ENCODE measurements at places on chromosomes 2 and 18.

GRCh38 chr18:7059276-7059675 lies 58.3 kb downstream of the LAMA1 start:
- no peak for DNase-seq

- no peak for DNase-seq
Observed at GRCh38 chr2:11732587-11732986, 13.8 kb upstream of the LPIN1 start.

GRCh38 chr18:6874315-6874714 lies 144.8 kb downstream of the ARHGAP28 start:
- DNase-seq: no peak

- no peak for DNase-seq
Observed at GRCh38 chr2:179525340-179525739, 260.7 kb upstream of the SESTD1 start.

DNA sequence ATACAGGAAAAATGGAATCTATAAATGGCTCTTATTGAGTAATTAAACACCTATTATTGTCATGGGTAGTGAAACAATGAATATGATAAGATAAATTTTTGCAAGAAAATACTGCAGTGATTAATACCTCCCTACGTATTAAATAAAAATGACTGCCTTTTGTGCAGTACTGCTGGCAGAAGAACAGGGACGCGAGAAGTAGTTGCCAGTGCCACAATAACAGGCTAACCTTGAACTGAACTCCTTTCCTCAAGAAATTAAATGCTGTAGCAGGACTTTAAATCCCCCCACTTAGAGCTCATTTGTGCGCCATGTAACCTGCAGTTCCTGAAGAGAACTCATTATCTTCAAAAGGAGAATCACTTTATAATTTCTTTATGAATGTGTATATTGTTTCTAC lies 24.6 kb downstream of the FIGN start:
- no peak for DNase-seq

DNA sequence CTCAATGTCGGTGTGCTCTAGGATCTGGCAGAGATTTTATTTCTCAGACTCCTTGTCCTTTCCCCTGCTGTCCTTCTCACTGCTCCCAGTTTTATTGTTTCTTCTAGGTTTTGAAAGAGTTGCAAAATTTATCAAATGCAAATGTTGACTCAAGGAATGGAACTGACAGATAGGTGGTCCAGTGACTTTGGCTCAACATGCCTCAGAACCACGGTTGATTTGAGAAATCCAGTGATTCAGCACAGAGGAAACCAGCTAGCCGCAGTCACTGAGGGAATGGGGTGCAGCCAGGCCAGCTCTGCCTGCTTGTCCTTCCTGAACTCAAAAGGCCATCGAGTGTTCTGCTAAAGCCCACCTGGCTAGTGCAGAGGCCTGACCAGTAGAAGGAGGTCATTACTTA lies 125.7 kb upstream of the LYPD6 start:
- DNase-seq: no peak

- DNase-seq: no peak
Observed at GRCh38 chr2:163610817-163611556, 124.8 kb downstream of the FIGN start.

DNA sequence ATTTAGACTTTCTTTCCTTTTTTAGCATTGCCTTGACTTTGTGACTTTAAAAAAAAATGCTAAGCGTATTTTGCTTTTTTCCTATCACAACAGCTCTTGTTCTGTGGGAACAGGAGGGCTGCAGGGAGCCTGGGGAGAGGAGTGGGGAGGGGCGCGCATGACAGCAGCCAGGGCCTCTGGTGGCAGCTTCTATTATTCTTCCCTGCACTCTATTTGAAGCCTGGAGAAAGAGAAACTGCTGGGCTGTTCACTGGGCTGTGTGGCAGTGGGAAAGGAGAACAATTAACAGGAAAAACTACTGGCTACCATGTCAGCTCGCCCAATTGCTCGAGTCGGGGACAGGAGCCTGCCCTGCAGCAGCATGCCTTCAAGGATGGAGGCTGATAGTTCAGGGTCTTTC lies 119.0 kb upstream of the ZBTB14 start:
- DNase-seq: no peak

GRCh38 chr2:106127282-106127771 lies 66.8 kb downstream of the UXS1 start:
- no peak for DNase-seq

DNA sequence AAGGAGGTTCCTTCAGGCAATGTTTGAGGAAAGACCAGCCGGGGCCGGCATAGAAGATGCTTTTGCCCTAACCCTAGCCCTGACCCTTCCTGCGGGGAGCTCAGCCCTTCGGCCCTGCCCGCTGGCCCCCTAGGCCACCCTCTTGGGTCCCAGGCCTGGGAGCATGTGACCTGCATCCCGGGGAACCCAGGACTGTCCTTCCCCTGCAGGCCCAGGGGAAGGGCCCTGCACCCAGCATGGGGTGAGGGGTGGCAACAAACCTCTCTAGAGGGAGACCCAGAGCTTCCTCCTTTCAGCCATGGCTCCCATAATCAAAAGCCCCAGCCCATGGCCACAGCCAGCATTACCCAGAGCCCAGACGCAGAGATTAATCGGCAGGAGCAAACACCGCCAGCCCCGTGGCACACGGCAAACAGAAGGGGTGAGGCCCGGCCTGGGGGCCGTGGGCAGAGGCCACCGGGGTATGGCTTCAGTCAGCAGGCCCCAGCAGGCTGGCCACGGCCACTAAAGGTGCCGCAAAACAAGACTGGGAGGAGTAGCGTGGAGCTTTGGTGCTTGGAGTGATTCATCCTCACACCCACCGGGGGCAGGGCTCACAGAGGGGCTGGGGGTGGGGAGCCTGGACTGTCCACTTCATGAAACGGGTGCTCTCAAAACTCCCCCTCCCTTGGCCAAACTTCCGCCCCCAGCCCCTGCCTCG lies 61.6 kb upstream of the HPCAL1 start:
- DNase-seq: no peak

DNA sequence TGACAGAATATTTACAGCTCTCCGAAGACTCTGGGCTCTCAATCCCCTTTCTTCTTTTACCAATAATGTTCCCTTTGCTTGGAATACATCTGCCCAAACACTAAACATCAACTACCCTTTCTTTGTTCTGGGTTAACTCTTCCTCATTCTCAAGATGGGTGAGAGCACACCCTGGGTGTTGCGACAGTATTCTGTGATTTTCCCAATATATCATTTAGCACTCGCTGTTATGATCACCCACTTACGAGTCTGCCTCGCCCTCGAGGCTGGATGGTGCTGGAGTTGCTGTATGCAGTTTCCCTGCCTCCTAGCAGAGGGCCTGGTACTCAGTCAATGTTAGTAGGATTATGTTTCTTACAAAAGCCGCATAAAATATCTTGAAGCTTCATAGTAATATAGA lies 93.2 kb downstream of the SOCS6 start:
- no peak for DNase-seq

DNA sequence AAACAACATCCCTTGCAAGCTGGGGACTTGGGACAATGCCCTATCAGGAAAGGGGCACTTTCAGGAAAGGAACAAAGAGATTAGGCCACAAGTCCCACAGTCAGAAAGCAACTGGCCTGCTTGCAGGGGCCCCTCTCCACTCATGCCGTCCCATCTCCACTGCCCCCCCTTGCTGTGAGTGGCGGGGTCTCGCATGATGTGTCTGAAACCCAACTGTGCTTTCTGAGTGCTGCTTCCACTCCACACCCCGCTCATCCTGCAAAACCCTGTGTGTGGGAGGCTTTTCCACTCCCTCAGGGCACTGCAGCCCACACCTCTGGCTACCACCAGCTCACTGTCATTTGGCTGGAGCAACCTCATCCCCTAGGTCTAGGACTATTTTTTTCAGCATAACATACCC lies 7.9 kb downstream of the HS6ST1 start:
- no peak for DNase-seq

- no peak for DNase-seq
Observed at GRCh38 chr18:74773171-74773624, 175.5 kb downstream of the ZNF407 start.

- no peak for DNase-seq
Observed at GRCh38 chr2:25335971-25336370, 5.8 kb downstream of the DNMT3A start.

- DNase-seq: no peak
Observed at GRCh38 chr2:145321344-145321743, 801.4 kb upstream of the ZEB2 start.

DNA sequence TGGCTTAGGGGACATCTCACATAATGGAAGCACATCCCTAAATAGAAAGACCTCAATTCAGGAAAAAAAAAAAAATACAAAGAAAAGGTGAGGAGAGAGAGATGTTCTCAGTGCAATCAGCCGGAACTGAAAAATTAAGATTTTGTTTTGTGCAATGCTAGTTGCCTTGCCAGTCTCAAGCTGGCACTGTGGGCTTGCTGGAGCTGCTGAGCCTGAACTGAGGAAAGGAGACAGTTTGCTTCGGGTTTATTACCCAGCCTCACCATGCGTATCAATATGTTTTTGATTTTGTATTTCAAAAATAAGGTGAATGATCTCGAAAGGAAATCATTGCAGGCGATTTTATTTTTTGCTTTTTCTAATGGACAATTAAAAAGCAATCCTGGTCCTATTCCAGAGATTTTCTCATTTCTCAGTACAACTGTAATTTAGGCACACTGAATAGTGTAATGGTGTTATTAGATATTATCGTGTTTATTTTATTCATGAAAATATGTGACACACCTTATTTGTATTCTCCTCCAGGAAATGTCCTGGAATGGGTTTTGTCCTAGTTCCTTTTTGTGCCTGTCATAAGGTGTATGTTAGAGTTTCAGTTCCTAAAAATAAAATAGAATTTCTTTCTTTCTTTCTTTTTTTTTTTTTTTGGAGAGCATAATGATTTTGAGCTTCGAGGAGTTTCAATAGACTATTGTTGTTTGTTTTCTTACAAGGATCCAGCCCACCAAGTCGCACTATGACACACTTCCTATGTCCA lies 72.8 kb upstream of the ZEB2 start:
- DNase-seq: no peak

DNA sequence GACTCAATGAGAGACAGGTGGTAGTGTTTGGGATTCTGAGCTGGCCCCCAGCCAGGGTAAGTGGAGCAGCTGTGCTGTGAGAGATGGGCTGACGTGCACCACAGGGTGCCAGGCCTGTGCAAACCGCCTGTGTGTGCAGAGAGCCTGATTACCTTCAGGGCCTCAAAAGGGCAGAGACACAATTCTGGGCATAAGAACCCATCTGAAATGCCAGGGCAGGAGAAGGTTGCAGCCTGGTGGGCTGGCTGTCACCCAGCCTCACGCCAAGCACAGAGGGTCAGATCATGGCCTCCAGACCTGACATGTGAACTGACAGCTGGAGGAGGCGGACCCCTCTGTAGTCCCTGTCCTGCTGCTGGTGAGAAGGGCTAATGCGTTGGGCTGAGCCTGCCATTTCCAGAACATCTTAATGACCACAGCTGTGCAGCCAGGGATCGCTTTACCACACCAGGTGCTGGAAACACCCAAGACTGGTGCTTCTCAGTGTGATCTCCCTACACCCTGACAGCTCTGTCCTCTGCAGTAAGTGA lies 100.9 kb downstream of the ARL4C start:
- DNase-seq: no peak

GRCh38 chr2:169081551-169081950 lies 12.2 kb downstream of the DHRS9 start:
- DNase-seq: no peak

Data from fibroblast of skin of back (primary cell).